ENCODE measurements at places on chromosomes 3 and 15.

DNA sequence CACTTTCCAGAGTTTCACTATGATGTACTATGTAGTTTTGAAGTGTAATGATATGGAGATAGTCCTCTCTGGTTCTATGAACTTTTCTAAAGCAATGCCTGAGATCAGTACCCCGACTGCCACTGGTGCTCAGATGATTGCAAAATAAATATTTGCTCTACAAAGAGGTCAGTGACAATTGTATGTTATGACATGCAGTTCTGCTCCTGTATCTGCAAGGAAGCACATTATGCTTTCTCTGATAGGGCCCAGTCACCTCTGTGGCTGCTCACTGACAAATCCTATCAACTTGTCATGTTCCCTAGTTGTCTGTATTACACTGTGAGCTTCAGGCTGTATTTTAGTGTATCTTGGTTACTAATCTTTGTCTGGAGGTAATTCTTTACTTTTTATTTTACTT is 362.6 kb downstream of the ROBO1 start:
- DNase-seq = no peak

DNA sequence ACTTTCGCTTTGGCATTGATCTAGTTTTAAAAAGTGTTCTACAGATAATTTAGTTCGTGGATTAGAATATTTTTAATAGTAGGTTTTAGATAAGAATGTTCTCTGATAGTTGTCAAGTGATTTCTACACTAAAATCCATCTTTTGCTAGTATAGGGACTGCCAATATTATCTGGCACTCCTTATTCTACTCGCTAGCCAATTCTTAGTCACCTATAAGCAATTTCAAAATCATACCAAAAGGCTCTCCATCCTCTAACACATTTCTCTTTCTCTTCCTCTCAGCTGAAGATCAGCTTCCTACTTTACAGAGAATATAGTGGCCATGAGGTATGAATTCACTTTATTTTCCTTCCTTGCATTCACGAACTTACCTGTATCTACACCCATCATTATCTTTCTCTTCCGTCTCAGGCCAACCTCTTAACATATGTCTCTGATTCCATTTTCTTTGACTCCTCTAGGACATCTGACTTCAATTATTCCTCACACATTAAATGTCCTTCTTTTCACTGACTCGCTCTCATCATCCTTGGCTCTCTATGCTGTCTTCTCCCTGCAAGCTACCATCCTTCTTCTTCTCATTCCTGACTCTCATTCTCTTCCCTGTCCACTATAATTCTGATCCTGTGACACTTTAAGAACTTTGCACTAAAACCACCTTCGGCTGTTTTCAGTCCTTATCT is 35.5 kb downstream of the C3orf80 start:
- DNase-seq = peak; percentile 64

DNA sequence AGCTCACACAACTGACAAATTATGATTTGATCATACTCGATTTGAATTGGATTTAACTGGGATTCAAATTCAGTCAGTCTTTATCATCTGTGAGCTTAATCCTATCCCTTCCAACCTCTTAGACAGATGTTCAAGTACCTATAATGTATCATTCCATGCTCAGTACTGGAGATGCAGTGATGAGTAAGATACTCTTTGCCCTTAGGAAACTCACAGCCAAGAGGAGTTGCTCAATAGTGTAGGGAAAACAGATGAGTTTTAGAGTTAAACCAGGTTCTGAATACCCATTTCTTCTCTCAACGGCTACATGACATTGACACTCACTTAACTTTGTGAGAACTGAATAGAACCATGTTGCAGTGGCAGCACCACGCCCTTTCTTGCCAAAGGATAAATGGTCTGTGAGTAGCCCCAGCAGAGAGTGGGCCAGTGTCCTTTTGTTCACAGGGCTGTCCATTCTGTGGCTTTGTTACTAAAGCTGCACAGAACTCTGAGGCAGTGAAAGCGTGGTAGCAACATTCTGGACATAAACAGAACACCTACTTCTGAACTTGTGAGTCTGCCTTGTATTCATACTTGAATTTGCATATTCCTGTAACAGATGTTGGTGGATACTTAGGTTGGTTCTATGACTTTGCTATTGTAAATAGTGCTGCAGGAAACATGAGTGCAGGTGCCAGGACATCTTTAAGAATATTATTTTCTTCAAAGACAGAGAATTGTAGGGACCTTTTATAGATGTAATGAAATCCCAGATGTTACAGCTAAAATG is 91.6 kb downstream of the RASA2 start:
- peak; percentile 39 for DNase-seq

GRCh38 chr15:36882487-36883131 is 217.7 kb downstream of the MEIS2 start:
- no peak for DNase-seq

DNA sequence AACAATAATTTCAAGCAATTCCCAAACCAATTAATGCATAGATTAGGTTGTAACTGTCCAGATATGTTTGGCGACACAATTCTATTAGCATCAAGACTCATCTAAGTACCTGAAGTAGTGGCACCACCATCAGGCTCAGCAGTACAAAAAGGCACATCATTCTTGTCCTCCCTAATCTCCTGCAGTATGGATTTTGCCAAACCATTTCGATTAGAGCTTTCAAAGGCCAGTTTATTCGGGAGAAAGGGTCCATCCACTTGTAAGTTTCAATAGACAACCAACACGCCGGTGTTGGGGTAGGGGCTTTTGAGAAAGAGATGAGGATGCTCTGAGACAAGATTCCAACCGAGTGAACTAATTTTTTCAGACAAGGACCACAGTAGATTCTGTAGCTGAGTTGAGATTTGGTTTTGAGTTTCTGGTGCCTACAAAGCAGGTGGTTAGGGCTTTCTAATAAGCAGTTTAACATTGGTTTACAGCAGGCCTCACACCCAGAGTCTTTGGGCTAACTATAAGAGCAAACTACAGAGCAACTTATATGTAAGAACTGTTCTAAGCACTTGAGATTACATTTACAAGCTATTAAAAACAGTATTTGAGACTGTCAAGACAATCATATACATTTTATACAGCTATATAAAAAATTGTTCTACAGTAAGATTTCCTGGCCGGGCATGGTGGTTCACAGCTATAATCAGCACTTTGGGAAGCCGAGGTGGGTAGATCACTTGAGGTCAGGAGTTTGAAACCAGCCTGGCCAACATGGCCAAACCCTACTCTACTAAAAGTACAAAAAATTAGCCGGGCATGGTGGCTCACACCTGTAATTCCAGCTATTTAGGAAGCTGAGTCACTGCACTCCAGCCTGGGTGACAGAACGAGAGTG is 4.5 kb downstream of the RPL22L1 start:
- no peak for DNase-seq

DNA sequence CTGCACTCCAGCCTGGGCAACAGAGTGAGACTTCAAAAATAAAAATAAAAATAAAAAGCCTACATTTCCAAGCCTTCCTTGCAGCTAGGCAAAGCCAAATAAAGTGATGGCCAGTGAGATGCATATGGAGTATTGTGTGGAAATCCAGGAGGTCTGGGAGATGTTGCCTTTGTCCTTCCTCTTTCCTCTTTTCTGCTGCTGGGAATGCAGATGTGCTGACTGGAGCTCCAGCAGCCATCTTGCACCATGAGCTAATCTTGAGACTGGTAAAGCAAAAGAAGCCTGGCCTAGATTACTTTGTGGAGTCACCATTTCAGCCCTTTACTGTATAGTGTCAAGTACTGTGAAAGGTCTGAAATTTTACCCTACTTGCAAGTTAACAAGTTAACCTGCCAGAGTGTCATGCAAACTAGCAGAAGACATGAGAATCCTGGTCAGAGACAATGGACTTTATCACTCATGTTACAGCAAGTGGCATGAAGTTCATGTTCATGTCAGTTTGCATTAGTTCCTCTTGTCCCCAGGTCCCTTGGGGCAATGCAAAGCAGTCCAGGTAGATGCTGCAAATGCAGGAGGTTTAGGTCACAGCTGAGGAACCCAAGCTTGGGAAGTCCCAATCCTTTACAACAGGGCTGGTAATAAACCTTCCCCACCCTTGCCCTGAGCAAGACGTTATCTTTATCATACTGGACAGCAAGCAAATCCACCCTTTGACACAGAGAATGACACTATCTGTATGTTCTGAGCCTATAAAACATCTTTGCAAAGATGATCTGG is 103.1 kb downstream of the TLE3 start:
- no peak for DNase-seq

- peak; percentile 95 for DNase-seq
These were observed 11.3 kb upstream of the C3orf52 start for GRCh38 chr3:112074616-112075497.

- no peak for DNase-seq
These were observed 103.0 kb upstream of the HES1 start for GRCh38 chr3:194032828-194033435.

- peak; percentile 60 for DNase-seq
These were observed 225.5 kb upstream of the CHRM5 start for GRCh38 chr15:33742800-33743199.

GRCh38 chr3:188007897-188008296 is 146.1 kb upstream of the LPP start:
- DNase-seq = no peak

DNA sequence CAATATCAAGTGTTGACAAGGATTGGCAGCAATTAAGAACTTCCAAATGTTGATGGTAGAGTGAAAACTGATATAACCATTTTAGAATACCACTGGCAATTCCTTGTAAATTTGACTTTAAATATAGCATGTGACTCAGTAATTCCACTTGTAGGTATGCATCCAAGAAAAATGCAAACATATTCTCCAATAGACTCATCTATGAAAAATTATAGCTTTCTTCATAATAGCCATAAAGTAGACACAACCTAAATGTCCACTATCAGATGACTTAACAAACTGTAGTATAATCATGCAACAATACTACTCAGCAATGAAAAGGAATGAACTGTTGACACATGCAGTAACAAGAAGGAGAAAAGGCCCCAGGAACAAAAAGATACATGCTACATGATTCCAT is 988.1 kb downstream of the FHIT start:
- DNase-seq = no peak

DNA sequence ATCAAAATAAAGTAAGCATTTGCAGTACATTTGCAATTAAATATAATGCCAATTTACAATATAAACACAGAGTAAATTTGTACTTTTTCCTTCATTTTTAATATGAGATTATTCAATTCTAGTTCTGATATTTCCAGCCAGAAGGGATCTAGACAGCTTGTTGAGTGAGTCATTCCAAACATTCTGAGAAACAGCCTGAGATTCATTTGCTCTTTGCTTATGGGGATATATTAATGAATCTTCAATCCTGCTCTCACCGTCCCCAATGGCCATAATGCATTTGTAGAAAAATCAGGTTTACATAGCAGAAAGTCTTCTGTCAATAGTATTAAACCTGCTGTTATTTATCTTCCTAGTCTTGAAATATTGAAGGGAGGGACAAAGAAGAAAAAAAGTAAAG is 554.2 kb downstream of the TUSC7 start:
- DNase-seq = no peak

All from fibroblast of the aortic adventitia (primary cell).